Endothelial cell (in vitro differentiated cells): ENCODE measurements at places on chromosomes 11 and 22. TPM values are rescaled to one million over a fixed set of nuclear protein-coding genes. Genes with fewer than 3 reads are reported as not detected.

Gene CEND1
- total RNA-seq: not detected

Gene TMEM86A
- 3.9 TPM for total RNA-seq

Gene C11orf86
- not detected for total RNA-seq

Gene GRIA4
- 8.7 TPM for total RNA-seq

Gene MIOX
- total RNA-seq: not detected

Gene TMEM191C
- total RNA-seq: 0.92 TPM

DNA sequence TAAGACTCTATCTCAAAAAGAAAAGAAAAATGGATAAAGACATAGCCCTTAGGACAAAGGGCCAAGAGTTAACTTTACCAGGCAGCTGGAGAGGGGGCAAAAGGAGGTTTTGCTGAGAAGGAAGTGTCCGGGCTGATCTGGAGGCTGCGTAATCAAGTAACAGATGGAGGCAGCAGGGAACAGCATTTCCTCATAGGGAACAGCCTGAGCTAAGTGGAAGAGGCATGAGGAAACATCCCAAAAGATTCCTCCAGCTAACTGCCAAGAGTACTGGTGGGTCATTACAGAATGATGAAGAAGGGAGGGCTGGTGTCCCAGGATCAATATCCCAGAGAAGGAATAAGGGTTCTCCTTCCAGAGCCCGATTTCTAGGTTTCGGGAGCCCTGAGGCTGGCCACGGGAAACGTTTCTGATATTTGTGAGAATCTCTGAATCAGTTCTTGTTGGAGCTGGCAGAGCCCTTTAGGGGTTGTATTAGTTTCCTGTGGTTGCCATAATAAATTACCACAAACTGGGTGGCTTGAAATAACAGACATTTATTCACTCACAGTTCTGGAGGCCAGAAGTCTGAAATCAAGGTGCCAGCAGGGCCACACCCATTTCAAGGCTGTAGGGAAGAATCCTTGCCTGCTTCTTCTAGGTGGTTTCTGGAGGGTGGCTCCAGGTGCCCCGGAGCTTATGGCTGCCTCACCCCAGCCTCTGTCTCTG lies 21.2 kb downstream of the LIF start:
- no peak for DNase-seq
- H3K27ac ChIP-seq: no peak overlapping the region
- no peak overlapping the region for H3K4me3 ChIP-seq
- peaks cover 5% of the 10 kb centered on the region for H3K27me3 ChIP-seq
- peaks cover 13% of the 10 kb centered on the region for H3K4me1 ChIP-seq

GRCh38 chr11:60396799-60397198 lies 540 bp downstream of the MS4A14 start:
- no peaks in the 10 kb centered on the region for H3K4me1 ChIP-seq
- H3K36me3 ChIP-seq: no peaks in the 10 kb centered on the region
- H3K27ac ChIP-seq: no peak overlapping the region

DNA sequence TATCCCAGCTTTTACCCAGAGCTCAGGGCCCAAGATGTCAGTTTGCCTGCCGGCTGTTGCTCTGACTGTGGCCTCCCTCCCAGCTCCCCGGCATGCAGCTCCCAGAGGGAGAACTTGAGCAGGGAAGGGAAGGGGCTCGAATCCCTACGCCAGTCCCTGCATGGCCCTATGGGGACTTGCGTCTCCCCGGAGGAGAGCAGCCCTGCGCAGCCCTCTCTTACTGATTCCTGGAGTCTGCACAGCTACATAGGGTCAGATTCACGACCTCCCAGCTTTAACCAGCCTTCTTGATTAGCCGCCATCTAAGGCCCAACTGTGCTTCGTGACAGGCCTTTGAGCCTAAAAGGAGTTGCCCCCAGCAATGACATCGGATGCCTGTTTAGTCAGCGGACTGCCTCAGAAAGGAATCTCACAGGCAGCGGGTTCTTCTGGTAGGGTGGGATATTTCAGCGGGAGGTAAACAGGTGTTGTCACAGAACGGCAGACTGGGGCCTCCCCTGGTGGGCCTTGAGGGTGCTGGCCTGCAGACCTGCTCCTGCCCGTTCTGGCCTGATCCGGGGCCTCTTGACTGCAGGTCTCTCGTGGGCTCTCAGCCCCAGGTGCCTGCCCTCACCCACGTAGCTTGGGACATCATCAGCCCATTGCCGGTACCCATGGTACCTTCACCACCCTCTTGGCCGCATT lies 43.8 kb upstream of the KCNQ1OT1 start:
- no peaks in the 10 kb centered on the region for H3K4me1 ChIP-seq
- no peak for DNase-seq
- no peaks in the 10 kb centered on the region for H3K36me3 ChIP-seq
- no peak overlapping the region for H3K27ac ChIP-seq
- H3K4me3 ChIP-seq: no peak overlapping the region
- H3K27me3 ChIP-seq: peaks cover 9% of the 10 kb centered on the region

DNA sequence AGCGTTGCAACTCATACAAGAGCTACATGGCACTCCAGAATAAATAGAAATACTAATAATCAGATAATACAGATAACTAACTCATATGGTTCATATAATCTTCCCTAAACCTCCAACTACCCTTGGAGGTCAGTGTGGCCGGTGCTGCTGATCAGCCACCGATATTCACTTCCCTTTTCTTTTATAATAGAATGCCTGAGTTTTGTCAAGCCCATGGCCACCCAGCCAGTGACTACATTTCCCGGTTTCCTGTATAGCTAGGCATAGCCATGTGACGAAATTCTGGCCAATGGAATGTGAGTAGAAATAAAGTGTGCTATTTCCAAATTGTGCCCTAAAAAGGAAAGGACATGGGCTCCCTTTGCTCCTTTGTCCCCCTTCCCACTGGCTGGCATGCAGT lies 5.9 kb upstream of the CAT start:
- peaks cover 9% of the 10 kb centered on the region for H3K4me1 ChIP-seq
- no peaks in the 10 kb centered on the region for H3K27me3 ChIP-seq
- no peaks in the 10 kb centered on the region for H3K36me3 ChIP-seq

DNA sequence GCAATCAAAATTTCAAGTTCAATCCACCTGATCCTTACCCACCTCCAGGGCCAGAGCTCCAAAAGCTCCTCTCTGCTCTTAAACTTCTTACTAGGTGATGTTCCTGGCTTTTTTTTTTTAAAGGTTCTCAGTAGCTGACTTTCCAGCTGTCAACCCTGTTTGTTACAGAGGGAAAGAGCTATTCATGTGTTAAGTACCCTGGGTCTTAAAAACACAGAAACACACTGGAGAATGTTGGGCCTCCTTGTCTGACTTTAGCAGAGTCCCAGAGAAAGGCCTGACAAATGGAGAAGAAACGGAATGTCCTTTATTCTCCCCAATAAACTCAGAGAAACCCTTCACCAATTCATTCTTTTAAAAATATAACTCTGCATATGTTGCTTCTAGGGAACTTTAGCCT lies 3.2 kb downstream of the LRRC4C start:
- no peaks in the 10 kb centered on the region for H3K36me3 ChIP-seq
- H3K4me1 ChIP-seq: peaks cover 2% of the 10 kb centered on the region
- peaks cover 1% of the 10 kb centered on the region for H3K27me3 ChIP-seq
- no peak overlapping the region for H3K4me3 ChIP-seq
- no peak for DNase-seq

GRCh38 chr11:26944866-26945664 lies 48.8 kb upstream of the FIBIN start:
- H3K4me1 ChIP-seq: peaks cover 3% of the 10 kb centered on the region
- H3K4me3 ChIP-seq: no peak overlapping the region
- no peaks in the 10 kb centered on the region for H3K36me3 ChIP-seq
- H3K27me3 ChIP-seq: no peaks in the 10 kb centered on the region
- H3K27ac ChIP-seq: no peak overlapping the region
- no peak for DNase-seq

- H3K4me1 ChIP-seq: no peaks in the 10 kb centered on the region
- H3K36me3 ChIP-seq: no peaks in the 10 kb centered on the region
- peak; percentile 15 for DNase-seq
- H3K27ac ChIP-seq: no peak overlapping the region
- H3K27me3 ChIP-seq: no peaks in the 10 kb centered on the region
Observed at GRCh38 chr22:38570779-38571364, 889 bp upstream of the DMC1 start.

GRCh38 chr11:64356498-64357411 lies 2.2 kb upstream of the RPS6KA4 start:
- no peaks in the 10 kb centered on the region for H3K36me3 ChIP-seq
- peak; percentile 85 for DNase-seq
- peak overlapping the region; percentile 63 for H3K4me3 ChIP-seq
- H3K27ac ChIP-seq: peak overlapping the region; percentile 9
- peaks cover 10% of the 10 kb centered on the region for H3K27me3 ChIP-seq
- H3K4me1 ChIP-seq: peaks cover 20% of the 10 kb centered on the region

DNA sequence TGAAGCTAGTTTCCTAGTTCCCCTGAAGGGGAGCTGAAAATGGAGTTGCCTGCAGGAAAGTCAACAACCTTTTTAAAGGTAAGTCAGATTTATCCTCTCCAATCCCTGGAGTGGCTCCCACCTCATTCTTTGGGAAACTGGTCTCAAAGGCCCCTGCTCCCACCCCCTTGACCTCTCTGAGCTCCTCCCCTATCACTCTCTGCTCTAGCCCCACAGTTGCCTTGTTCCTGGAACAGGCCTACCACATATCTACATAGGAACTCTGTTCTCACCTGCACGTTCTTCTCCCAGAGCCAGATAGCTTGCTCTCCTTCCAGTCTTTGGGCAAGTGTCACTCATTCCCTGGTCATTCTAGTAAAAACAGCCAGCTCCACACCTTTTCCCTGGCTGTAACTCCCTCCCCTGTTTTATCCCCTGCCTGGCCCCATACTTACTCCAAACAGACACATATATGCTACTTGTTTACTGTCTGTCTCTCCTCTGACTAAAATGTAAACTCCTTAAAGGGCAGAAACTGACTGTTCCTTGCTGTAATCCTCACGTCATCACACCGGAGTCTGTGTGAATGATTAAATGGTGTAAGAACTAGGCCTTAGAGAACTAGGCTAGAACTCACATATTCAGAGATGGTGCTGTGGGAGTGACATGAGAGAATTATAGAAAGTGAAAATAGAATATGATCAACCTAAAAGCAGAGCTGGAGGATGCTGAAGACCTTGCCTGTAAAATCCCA lies 53.3 kb downstream of the TCF20 start:
- DNase-seq: no peak
- peaks cover 5% of the 10 kb centered on the region for H3K27me3 ChIP-seq
- peaks cover 25% of the 10 kb centered on the region for H3K4me1 ChIP-seq
- peaks cover 28% of the 10 kb centered on the region for H3K36me3 ChIP-seq

DNA sequence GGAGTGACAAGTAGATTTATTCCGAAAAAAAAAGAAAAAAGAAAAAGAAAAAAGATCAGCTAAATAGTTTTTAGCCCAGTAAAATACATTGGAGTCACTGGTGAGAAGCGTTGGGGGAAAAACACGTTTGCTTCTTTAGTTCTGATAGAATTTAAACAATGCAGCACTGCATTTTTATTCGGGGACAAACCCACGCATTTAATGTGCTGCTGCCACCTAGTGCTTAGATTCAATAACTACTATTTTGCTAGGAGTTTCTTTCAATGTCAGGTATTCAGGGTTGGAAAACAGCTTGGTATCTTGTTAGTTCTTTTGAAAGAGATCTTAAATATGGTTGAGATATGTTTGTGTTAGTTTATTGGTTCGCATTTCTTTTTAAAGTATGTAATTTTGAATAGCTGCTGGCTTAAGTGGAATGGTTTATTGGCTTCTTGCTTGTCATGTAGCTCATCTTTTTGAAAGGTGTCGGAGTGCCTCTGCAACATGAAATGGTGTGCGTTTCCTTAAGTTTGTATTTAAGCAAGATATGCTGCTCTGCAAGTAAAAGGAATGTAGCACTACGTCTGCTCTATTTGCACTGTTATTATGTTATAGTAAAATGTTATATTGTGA lies 41.9 kb downstream of the SVIP start:
- H3K4me1 ChIP-seq: no peaks in the 10 kb centered on the region
- no peaks in the 10 kb centered on the region for H3K36me3 ChIP-seq
- H3K27ac ChIP-seq: no peak overlapping the region
- H3K27me3 ChIP-seq: peaks cover 2% of the 10 kb centered on the region

GRCh38 chr11:124625504-124626168 lies 3.0 kb downstream of the TBRG1 start:
- peak overlapping the region; percentile 30 for H3K27ac ChIP-seq
- H3K4me3 ChIP-seq: peak overlapping the region; percentile 89
- peaks cover 40% of the 10 kb centered on the region for H3K36me3 ChIP-seq
- peaks cover 44% of the 10 kb centered on the region for H3K4me1 ChIP-seq
- peaks cover 2% of the 10 kb centered on the region for H3K27me3 ChIP-seq
- no peak for DNase-seq

DNA sequence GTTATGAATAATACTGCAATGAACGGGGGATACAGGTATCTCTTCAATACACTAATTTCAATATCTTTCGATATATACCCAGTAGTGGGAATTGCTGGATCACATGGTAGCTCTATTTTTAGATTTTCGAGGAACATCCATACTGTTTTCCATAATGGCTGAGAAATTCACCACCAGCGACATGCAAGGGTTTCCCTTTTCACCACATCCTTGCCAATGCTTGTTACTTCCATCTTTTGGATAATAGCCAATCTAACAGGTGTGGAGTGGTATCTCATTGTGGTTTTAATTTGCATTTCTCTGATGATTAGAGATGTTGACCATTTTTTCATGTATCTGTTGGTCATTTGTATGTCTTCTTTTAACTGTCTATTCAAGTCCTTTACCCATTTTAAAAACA lies 5.9 kb downstream of the IL10RA start:
- DNase-seq: no peak
- H3K27me3 ChIP-seq: peaks cover 5% of the 10 kb centered on the region
- H3K4me1 ChIP-seq: peaks cover 6% of the 10 kb centered on the region
- H3K36me3 ChIP-seq: no peaks in the 10 kb centered on the region
- H3K4me3 ChIP-seq: no peak overlapping the region

GRCh38 chr11:56910046-56910773 lies 78.5 kb upstream of the OR5AK2 start:
- H3K4me3 ChIP-seq: no peak overlapping the region
- H3K4me1 ChIP-seq: no peaks in the 10 kb centered on the region
- no peak overlapping the region for H3K27ac ChIP-seq

DNA sequence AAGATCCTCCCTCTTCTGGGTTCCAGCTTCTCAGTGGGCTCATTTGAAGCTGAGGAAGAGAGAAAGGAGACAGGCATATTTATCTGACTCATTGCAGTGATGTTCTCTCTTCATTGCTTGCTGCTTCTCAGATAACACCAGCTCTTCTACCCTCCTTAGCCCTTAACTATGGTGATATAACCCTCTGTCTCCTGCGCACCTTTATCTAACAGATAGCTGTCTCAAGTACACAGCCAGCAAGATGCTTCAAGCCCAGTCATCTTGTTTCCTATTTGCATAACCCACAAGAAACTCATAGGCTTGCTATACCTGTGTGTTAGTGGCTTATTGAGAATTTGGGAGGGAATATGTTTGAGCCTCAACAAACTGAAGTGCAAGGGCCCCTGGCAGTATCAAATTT lies 12.6 kb downstream of the PRSS23 start:
- H3K4me1 ChIP-seq: peaks cover 3% of the 10 kb centered on the region
- H3K27ac ChIP-seq: no peak overlapping the region
- no peaks in the 10 kb centered on the region for H3K36me3 ChIP-seq
- peaks cover 5% of the 10 kb centered on the region for H3K27me3 ChIP-seq
- no peak for DNase-seq

GRCh38 chr11:387193-387793 lies 6.7 kb upstream of the PKP3 start:
- peak overlapping the region; percentile 13 for H3K4me3 ChIP-seq
- H3K27ac ChIP-seq: no peak overlapping the region
- H3K4me1 ChIP-seq: peaks cover 4% of the 10 kb centered on the region
- peaks cover 17% of the 10 kb centered on the region for H3K27me3 ChIP-seq

- DNase-seq: no peak
- H3K27ac ChIP-seq: no peak overlapping the region
- H3K4me1 ChIP-seq: peaks cover 5% of the 10 kb centered on the region
- H3K4me3 ChIP-seq: no peak overlapping the region
- H3K27me3 ChIP-seq: peaks cover 6% of the 10 kb centered on the region
Observed at GRCh38 chr11:1377231-1377780, 12.4 kb upstream of the BRSK2 start.

- H3K36me3 ChIP-seq: no peaks in the 10 kb centered on the region
- H3K27ac ChIP-seq: no peak overlapping the region
- H3K27me3 ChIP-seq: peaks cover 8% of the 10 kb centered on the region
- no peak overlapping the region for H3K4me3 ChIP-seq
- peaks cover 6% of the 10 kb centered on the region for H3K4me1 ChIP-seq
- DNase-seq: no peak
Observed at GRCh38 chr11:2537896-2538724, 93.3 kb downstream of the KCNQ1 start.
